Stimulated activated CD8-positive, alpha-beta memory T cell treated with anti-CD3 and anti-CD28 coated beads, Interleukin-7, amount 100 ng/mL, for 1 hour (primary cell): ENCODE measurements at places on chromosomes 3 and 15.

GRCh38 chr3:14872706-14873105, 53.9 kb downstream of the FGD5 start:
- no peak for DNase-seq

DNA sequence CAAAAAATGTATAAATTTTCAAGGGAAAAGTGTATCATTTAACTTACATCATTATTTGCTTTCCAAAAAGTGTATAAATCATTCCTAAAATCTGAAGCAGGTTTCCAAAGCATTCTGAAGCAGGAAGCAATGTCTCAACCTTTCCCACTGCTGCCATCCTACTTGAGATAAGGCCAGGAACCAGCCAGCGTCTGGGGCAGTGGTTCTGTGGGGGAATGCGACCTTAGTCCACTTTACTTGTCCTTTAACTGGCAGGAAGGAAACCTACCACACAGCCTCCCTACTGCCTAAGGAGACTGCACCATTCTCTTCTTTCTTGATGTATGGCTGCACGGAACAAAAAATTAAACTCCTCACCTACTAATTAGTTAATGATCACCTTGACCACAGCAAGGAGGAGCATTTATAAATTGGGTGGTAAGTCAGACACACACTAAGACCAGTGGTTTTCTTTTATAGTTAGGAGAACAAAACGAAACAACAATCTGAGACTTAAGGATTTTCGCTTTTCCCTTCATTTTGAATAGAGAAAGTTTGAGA, 3.7 kb downstream of the SORD start:
- no peak for DNase-seq

- DNase-seq, result no peak
These were observed 31.2 kb downstream of the PRR23E start for GRCh38 chr3:127224118-127224517.

GRCh38 chr3:79167651-79168416, 600.0 kb downstream of the ROBO1 start:
- DNase-seq, result no peak

GRCh38 chr15:55861115-55861514, 118.2 kb upstream of the PRTG start:
- DNase-seq, result no peak

DNA sequence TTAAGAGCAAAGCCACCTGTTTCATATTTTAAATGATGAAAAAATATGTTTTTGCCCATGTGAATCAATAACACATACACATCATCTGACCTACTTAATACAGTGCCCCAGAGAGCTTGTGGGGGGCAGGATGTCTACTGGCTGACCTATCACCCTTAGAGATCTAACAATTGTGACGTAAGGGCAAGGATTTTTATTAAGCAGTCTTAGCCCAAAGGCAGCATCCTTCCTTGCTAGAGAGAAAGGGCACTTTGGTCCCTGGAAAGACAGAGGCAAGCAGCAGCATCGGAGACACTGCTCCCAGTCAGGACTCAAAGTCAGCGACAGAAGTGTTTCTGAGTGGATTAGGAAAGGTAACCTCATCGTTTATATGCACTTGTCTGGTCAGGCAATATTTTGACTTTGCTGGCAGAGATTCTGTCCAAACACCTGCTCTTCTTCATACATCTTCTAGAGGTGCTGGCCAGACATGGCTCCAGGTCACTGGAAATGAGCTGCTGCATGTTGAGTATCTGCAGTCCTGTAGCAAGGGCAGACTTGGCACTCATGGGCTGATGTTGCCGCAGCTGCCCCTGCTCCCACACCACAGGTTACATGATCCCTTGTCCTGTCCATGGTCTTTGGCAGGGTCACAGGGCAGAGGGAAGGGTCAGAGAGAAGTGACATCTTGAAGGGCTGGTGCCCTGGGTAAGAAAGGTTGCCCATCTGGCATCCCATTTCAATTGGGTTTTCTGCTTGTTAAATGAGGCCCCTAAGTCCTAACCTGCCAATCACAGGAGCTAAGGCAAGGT, 1.8 kb downstream of the CXCR6 start:
- no peak for DNase-seq

DNA sequence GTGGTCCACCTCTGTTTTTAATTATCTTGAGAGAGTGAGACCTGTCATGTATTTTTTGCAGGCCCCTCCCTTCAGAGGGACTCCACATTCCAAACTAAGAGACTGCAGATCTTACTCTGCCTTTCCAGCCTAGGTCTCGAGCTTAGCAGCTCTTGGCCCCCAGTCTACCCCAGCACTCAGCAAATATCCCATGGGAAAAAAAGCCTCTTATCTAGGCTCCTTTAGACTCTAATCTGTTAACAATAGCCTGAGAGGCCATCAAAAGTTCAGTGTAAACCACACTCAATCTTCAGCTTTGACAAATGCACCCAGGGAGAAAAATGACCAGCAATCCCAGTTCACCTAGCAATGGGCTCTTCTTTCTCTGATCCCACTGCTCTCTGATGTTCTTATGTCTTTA, 8.6 kb upstream of the BLM start:
- no peak for DNase-seq

GRCh38 chr15:75763137-75763611, 50.5 kb upstream of the CSPG4 start:
- no peak for DNase-seq

DNA sequence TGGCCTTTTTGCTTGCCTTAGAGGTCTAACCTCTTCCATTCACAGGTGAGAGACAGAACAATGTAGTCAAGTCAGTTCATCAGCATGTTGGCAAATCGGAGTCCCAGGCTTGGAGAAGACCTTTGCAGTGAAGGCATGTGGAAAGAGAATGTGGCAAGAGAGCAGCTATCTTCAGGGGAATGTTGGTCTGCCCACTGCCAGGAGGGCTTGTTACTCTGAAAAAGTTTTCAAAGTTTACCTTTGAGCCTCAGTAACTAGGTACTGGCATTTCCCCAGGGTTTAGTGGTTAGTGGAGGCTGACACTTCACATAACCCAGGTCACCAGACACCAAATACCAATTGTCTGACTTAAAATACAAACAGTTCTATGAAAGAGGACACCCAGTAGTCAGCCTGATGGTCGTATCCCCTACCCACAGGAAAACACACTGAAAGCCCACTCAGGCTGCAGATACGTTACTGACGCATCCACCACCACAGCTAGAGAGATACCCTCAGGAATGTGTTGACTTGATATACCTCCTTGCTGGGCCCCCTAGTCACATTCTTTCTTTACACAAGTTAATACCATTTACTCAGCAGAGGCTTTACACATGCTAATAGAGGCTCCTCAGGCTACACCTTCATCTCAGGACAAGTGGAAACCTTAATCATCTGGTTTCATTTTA, 9.7 kb upstream of the ARID3B start:
- no peak for DNase-seq

- DNase-seq, result no peak
These were observed 76.8 kb downstream of the THBS1 start for GRCh38 chr15:39657668-39658067.

DNA sequence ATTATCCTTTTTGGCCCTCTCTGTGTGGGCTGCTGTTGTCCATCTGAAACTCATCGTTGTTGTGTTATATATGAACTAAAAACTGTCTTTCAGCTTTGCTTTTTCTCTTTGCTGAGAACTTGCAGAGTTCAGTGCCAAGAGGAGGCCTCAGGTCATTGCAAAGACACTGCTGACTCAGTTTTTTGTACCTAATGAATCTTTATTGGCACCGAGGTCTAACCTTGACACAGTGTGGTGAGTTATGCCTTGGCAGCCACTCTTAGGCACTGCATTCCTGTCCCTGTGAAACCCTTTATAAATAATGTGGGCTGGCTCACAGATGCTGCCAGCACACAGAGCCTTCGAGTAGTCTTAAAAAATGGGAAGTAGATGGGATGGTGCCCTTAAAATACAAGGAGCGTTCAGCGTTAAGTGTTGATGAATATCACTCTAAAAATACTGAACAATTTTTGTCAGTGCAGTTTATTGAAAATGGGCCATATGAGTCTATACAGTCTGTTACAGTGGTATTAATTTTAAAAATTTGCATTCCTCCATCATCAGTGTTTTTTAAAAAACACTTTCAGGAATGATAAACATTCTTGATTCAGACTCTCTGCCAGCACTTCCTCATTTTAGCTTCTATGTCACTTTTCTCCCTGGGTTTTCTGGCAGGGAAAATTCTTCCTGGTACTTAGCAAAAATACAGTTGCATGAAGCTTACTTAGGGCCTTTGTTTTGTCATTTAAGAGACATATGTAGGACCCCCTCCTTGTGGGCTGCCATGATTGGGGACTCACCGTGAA, 234.1 kb downstream of the CACNA2D3 start:
- DNase-seq, result no peak

DNA sequence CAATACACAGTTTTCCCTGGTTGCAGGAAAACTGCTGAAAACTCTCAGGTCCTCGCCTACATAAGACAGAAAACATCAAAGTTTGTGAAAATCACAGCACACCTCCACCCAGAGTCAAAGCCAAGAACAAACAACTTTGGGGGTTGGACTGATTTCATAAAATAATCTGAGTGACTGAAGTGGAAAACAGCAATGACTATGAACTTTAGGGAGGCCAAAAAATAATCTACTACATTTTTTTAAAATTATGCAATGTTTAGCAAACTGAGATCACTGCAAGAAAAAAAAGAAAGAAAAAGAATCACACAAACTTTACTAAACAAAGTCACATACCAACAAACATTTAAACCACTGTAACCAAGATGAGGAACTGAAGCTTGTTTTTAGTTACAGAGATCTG, 15.9 kb upstream of the FOXP1 start:
- no peak for DNase-seq

- no peak for DNase-seq
These were observed 42.2 kb downstream of the SYN2 start for GRCh38 chr3:12046406-12046805.

GRCh38 chr3:150372722-150373121, 35.4 kb upstream of the TSC22D2 start:
- DNase-seq, result no peak
